Mucosa of descending colon (tissue), 3 donors: ENCODE measurements at places on chromosomes 4 and X. TPM values are rescaled to one million over a fixed set of nuclear protein-coding genes. Genes with fewer than 3 reads are reported as not detected.

- DNase-seq: no peak
Measured at GRCh38 chrX:132086672-132087071, 41.1 kb downstream of the FRMD7 start.

DNA sequence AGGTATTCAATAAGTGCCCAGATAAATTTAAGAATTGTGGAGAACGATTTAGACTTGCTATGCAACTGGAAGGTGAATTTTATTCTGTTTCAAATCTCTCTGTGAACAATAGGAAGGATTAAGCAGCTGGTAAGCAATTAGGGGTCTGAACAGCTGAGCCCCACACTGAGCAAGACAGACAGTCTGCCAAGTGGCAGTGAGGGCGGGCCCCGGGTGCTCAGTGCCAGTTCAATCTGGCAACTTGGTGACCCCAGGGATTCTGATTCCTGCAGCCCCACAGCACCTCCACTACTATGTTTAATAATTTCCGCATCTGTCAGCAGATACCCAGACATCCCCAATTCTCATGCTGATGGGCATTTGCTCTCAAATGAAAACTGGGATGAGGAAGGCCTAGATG, 317.3 kb downstream of the PPP1R2C start:
- DNase-seq: no peak

GRCh38 chr4:66351761-66352160, 681.5 kb upstream of the EPHA5 start:
- DNase-seq: no peak

DNA sequence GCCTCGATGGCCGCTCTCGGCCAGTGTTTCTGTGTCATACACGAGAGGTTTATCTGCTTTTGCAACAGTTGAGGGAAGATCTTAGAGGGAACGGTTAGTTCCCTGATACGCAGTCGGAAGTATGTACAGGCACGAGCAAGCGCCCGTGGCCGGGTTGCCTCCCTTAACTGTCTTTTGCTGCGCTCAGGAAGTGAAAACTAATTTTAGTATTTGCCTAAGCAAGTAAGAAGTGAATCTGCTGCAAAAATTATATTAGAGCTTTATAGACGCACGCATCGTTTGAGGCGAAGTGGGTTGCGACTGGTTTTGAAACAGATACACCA, 695 bp downstream of the MTM1 start:
- peak; percentile 44 for DNase-seq

- no peak for DNase-seq
Measured at GRCh38 chrX:148930206-148930729, 429.9 kb downstream of the AFF2 start.

GRCh38 chr4:88985088-88985773, 71.8 kb downstream of the FAM13A start:
- no peak for DNase-seq

GRCh38 chrX:66676413-66676812, 37.5 kb upstream of the EDA2R start:
- no peak for DNase-seq

DNA sequence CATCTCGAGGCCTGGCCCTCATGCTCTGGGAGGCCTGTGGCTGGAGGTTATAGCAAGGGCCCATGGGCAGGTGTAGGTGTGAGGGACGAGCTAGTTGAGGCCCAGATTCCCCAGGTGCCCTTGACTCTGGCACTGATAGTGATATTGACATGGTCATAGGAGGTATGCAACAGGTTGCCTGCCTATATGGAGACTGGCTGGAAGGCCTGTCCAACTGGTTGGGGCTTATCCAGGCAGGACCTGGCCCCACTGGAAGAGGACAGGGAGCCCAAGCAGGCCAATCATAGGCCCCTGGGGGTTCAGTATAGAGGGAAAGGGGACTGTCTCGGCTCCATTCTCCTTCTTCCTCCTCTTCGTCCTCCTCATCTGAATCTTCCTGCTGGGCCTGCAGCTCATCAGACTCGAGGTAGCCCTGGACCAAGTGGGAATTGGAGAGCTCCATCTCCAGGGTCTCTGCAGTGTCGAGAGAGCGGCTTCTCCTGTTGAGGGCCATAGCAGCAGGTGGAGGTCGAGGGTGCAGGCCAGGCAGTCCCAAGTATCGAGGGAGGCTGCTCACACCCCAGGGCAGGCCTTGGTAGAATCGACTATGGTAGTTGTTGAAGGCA, 15.3 kb downstream of the AMER1 start:
- DNase-seq: no peak

- no peak for DNase-seq
Measured at GRCh38 chrX:143757887-143758286, 37.3 kb upstream of the SPANXN2 start.

DNA sequence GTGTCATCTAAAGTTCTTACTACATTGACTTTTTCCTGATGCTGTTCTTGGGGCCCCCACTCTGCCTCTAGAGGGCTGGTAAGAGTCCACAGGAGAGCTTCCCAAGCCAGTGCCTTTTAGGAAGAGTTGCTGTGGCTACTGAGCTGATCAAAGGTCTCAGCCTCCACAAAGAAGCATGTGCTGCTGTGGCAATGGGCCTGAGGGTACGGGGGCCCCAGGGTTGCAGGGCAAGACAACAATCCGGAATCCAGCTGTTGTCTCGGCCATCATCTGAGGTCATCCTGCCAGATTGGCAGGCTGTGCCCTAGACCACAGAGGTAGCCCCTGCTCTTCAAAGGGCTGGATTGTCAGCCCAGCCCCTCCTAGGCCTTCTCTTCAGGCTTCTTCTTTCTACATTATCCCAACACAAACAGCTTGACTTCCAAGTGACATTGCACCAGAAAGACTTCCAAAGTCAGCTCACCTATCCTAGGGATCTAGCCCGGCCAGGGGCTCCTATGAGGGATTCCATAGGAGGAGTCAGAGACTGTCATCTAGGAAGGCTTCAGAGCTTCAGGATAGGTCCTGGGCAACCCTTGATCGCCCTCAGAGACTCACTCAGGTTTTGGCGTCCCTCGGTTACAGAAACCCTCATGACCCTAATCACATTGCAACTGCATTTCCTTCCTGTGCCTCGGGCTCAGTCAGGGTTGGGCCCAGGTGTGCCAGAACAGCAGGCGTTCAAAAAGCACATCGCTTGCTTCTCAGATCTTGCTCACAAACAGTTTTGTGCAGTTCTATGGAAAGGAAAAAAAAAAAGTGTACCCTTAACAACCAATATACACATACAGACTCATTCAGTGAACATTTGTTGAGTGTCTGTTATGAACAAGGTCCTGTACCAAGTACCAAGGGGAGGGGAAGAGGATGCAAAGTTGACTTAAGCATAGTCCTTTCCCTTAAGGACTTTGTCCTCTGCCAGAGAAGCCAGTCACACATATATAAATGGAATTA, 27.8 kb downstream of the SLC25A5 start:
- DNase-seq: no peak

GRCh38 chrX:20663336-20663735, 396.6 kb upstream of the RPS6KA3 start:
- DNase-seq: no peak

DNA sequence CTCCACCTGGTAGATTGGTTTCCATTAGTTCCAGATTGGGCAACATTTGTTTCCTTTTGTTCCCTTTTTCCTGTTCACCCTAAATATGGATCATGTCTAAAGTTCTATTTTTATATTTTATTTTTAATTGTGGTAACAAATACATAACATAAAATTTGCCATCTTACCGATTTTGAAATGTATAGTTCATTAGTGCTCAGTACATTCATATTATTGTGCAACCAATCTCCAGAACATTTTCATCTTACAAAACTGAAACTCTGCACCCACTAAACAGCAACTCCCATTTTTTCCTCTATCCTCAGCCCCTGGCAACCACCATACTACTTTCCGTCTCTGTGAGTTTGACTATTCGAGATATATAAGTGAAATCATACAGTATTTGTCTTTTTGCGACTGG, 14.2 kb upstream of the RPS6KA3 start:
- no peak for DNase-seq

DNA sequence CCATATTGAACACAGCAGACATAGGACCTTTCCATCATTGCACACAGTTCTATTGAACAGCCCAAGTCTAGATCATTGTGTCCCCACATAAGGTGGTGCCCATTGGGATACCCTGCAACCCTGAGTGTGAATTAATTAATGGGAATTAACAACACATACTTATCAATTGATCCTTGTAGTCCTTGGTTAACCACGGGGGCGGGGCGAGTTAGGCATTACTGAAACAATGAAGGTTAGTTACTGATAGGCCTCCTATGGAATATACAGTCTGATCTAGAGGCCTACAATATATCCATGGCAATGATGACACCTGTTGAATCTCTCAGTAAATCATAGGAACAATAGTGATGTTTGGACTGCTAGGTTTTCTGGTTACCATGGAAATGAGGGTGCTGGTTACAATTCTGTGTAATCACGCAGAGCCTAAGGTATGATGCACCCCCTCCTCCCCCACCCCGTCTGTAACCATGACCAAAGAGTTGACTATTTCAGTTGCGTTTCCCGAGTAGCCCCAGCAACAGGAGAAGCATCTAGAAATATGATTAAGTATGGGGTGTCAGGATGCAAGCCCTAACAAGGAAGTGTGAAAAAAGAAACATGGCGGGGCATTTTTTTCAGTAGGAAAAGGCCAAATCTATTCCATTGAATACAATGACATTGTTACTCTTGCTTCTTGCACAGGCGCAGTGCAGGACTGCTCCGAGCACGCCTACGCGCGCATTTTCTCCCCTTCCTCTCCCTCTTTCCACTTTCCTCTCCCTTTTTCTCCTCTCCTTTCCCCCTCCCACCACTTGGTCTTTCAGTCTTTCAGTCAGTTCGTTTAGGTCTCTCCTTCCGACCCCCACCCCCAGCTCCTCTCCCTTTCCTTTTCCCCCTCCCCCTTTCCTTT, 677 bp upstream of the NONO start:
- DNase-seq: no peak

DNA sequence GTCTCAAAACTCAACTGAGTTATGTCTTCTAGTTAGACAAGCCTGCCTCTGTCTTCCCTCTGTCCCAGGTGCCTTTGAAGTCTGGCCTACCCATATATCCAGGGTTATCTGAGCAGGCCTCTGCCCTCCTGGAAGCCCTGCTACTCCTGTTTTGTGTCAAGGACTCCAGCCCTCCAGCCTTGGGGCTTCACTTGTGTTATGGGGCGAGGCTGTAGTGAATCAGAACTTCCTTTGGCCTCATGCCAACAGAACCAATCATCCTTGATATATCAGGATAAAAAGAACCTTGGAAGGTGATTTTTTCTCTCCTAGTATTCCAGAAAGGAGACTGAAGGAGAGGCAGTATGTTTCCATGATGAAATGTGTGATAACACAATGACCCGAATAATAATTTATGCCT, 8.9 kb upstream of the ADGRG4 start:
- no peak for DNase-seq

DNA sequence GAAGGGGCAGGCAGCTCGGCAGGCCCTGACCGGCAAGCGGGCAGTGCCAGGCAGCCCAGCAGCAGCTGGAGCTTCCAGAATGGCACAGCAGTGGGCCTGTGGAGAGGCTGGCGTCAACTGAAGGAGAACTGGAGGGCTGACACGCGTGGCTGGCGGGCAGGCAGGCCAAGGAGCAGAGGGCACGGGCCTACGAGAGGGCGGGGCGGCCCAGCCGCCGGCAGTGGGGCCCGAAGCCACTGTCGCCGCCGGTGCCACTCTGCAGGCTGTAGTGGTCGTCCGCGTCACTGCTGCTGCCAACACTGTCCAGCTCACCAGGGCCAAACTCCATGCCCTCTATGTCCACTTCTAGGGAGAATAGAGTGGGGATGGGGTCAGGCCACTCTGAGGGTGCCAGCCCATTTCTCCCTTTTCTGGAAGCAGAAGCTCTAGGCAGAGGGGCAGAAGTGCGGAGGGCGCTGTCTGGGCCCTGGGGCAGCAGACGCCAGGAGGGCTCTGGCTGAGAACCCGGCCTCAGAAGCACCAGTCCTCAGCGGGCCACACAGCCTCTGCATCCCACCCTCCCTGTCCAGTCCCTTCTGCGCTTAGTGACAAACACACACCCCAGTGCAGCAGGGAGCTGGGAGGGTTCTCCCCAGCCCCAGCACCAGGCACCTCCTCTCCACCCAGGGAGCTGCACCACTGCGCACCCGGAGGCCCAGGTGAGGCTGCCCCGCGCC, 8.6 kb upstream of the HAUS3 start:
- DNase-seq: no peak

- no peak for DNase-seq
Measured at GRCh38 chrX:147920161-147920666, 8.5 kb downstream of the FMR1 start.

DNA sequence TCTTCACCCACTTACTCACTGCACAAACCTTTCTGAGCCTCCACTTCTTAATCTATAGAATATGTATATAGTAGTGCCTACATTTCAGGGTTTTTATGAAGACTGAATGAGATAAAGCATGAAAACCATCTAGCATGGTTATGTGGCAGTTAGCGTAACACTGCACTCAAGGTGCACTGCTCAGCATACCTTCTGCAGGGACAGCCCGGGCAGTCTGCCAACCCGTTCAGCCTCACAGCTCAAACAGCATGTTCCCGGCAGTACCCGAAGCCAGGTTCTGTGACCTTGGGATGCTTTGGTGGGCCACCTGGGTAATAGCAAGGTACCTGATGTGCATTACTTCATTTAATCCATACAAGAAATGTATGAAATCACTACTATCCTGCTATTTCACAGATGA, 81.4 kb downstream of the DOCK11 start:
- DNase-seq: no peak

DNA sequence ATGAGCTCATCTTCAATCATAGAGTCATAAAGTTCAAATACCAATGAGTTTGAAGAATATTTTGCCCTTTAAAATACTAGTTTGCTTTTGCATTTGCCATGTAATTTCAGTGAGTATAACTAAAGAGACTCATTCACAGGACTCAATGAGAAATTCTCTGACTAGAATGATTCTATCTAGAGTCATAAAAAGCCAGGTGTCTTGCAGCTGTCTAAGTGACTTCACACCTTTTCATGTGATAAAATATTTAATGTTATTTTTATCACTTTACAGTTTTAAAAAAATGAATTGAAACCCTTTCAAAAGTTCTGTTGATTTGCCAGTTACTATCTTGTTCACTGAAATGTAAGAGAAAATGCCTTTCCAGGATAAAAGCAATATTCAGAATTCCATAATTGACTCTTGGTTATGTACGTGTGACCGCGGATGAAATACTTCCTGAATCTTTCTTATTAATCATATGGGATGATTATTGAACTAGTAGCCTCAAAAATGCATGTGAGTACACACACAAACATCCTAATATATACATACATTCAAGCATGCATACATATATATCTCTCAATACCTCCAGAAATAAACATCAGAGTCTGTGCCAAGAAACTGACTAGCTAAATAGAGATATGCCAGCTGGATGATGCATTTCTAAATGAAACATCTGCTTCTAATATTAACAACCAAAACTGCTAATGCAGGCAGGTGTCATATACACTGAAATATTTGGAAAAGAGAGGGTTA, 87.0 kb downstream of the GABRB1 start:
- no peak for DNase-seq

Gene PAGE2B
- not detected for total RNA-seq

Gene MAGEA11
- total RNA-seq: not detected

Gene ELMOD2
- total RNA-seq: 25.2 TPM

Gene DNASE1L1
- total RNA-seq: 30.8 TPM

Gene PROM1
- total RNA-seq: 136 TPM

Gene SLC38A5
- total RNA-seq: 7.3 TPM

Gene DSPP
- total RNA-seq: not detected

Gene XAGE1B
- not detected for total RNA-seq

Gene VSIG4
- total RNA-seq: 7.3 TPM

Gene BST1
- total RNA-seq: 14.6 TPM

Gene PPP4R3C
- total RNA-seq: not detected

Gene DNAAF6
- not detected for total RNA-seq

Gene MAOA
- 401 TPM for total RNA-seq
